ENCODE measurements at places on chromosomes 3 and 15. TPM values are rescaled to one million over a fixed set of nuclear protein-coding genes. Genes with fewer than 3 reads are reported as not detected.
A peak's percentile ranks its signal among the peaks of the same experiment; 100 is the strongest.

- H3K36me3 ChIP-seq = no peaks in the 10 kb centered on the region
- H3K4me3 ChIP-seq = no peak overlapping the region
- no peak overlapping the region for H3K27ac ChIP-seq
- H3K27me3 ChIP-seq = no peaks in the 10 kb centered on the region
- no peaks in the 10 kb centered on the region for H3K4me1 ChIP-seq
These were observed 341.4 kb upstream of the ATP11B start for GRCh38 chr3:182451871-182452270.

DNA sequence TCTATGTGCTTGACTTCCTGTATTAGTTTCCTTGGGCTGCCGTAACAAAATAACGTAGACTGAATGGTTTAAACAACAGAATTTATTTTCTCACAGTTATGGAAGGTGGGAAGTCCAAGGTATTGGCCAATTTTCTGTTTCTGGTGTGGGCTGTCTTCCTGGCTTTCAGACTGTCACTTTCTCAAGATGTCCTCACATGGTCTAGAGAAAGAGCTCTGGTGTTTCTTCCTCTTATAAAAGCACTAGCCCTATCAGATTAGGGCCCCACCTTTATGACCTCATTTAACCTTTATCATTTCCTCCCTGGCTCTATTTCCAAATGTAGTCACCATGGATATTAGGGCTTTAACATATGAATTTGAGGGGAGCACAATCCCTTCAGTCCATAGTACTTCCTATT, 54.6 kb downstream of the SPRED1 start:
- no peak overlapping the region for H3K27ac ChIP-seq
- H3K4me3 ChIP-seq = no peak overlapping the region
- no peaks in the 10 kb centered on the region for H3K36me3 ChIP-seq
- DNase-seq = no peak
- no peaks in the 10 kb centered on the region for H3K27me3 ChIP-seq
- H3K4me1 ChIP-seq = no peaks in the 10 kb centered on the region

Gene DCP1A
- total RNA-seq = 27.4 TPM

Gene MAGEL2
- total RNA-seq = not detected

DNA sequence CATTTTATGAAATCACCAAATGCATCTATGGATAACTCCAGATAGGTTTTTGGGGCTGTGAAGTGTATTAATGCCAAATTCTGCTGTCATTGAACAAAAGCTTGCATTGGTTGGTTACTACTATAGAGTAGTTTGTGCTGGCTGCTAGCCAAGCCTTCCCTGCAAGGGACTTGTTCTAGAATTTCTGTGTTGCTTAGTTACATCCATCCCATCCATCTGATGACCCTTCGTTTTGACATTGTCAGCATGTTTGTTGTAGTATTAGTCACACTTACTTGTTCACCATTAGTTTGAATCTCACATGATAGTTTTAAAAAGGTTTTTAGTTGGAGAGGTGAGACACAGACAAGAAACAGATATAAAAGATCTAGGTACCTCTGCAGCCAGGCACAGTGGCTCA, 7.0 kb upstream of the NIPA2 start:
- H3K27ac ChIP-seq = no peak overlapping the region
- no peaks in the 10 kb centered on the region for H3K4me1 ChIP-seq
- H3K27me3 ChIP-seq = no peaks in the 10 kb centered on the region
- H3K4me3 ChIP-seq = no peak overlapping the region

DNA sequence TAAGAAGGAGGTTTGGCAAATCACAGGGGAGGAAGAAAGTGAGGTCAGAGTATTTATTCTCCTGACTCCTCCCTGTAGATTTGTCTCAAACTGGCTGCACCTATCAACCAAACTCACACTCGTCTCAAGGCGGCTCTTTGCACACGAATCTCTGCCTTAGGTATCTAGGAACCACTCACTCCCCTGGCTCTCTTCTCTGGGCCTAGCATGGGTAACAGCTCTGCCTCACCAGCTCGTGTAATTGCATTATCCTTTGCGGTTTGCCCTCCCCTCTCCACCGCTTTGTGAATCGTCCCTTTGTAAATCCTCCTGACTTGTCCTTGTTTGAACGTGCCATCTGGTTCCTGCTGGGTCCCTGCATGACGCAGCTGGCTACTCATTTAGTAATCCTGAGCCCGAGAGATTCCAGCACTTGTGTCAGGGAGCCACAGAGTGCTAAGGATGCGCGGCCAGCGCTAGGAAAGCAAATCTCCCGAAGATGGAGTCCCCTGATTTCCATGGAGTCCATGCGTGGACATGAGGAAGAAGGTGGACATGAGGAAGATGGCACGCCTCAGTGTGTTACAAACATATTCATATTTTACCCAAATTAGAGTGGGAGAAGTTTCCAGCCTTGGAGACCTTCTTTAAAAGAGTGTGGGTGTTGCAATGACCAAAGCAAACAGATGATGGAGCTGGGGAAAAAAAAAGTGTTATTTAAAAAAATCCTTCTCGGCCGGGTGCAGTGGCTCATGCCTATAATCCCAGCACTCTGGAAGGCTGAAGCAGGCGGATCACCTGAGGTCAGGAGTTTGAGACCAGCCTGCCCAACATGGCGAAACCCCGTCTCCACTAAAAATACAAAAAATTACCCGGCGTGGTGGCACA, 26.7 kb downstream of the NRROS start:
- DNase-seq = peak; percentile 15
- no peak overlapping the region for H3K27ac ChIP-seq
- peaks cover 42% of the 10 kb centered on the region for H3K27me3 ChIP-seq
- H3K4me1 ChIP-seq = no peaks in the 10 kb centered on the region
- no peaks in the 10 kb centered on the region for H3K36me3 ChIP-seq
- H3K4me3 ChIP-seq = no peak overlapping the region

GRCh38 chr3:143349455-143349854, 229.9 kb downstream of the CHST2 start:
- H3K36me3 ChIP-seq = no peaks in the 10 kb centered on the region
- H3K4me3 ChIP-seq = no peak overlapping the region
- no peak overlapping the region for H3K27ac ChIP-seq

DNA sequence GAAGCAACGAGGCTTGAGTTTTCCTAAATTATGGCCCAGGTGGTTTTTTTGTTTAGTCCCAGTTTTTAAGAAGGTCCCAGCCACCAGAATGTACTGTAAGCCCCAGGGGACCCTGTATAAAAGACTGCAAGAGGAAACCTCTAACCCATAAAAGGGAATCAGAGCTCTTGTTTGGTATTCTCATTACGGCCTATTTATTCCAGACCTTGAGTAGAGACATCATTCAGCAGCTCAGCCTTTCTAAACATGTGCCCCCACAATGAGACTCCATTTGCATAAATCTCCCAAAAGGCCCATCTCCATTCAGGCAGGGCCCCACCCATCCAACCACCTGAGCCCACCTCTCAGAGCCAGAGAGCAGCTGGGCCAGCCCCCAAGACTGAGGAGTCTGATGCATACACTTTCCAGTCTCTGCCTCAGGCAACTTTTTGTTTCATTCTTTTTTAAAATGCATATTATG, 25.7 kb downstream of the ZDHHC3 start:
- no peak for DNase-seq
- H3K27me3 ChIP-seq = no peaks in the 10 kb centered on the region
- no peaks in the 10 kb centered on the region for H3K36me3 ChIP-seq
- peaks cover 18% of the 10 kb centered on the region for H3K4me1 ChIP-seq

Gene CHL1
- 1.0 TPM for total RNA-seq

DNA sequence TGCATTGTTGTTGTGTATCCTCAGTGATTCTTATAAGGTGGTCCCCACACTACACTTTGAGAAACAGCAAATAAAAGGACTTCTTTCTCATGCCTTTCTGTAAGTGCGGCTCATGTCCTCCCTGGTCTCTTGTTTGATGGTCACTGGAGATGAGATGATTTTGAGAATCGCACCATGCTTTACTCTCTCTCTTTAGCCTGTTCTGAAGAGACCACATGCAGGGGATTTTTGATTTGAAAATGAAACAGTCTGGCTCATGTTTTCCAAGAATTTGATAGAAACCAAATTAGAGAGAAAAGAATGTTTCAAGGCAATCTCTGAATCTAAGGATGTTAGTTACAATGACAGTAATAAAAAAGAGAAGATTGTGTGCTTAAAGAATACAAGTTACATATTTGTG, 18.0 kb downstream of the CLDN11 start:
- no peak overlapping the region for H3K4me3 ChIP-seq
- H3K27me3 ChIP-seq = no peaks in the 10 kb centered on the region
- no peaks in the 10 kb centered on the region for H3K36me3 ChIP-seq
- peaks cover 36% of the 10 kb centered on the region for H3K4me1 ChIP-seq

Gene CNTN6
- total RNA-seq = not detected
